ENCODE measurements at places on chromosomes 6 and 20.

DNA sequence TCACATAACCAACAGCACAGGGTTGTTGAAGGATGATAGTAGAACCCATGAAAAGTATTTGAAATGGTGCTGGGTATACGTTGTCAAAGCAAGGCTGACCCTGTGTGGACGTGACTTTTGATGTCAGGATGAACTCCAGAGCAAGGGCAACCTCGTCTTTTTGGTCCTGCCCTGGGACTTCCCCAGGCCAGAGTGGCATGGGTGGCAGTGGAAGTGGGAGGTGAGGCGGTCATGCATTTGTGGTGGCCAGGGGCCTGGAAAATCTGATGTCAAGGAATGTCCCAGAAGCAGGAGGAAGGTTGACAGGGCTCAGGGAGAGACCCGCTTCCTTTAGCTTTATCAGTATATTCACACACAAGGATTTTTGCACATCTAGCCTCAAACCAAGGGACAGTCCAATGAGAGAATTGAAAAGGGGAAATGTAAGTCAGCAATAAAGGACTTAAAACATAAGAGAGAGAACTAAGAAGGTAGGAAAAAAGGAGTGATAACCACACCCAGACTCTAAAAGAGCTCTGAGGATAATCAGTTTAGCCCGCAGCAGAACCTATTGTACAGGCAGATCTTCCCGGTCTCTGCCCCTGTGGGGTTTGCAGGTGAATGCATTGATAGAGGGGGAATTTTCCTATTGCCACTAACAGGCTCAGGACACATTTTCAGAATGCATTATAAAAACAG, 98.8 kb upstream of the HDGFL1 start:
- DNase-seq = no peak

DNA sequence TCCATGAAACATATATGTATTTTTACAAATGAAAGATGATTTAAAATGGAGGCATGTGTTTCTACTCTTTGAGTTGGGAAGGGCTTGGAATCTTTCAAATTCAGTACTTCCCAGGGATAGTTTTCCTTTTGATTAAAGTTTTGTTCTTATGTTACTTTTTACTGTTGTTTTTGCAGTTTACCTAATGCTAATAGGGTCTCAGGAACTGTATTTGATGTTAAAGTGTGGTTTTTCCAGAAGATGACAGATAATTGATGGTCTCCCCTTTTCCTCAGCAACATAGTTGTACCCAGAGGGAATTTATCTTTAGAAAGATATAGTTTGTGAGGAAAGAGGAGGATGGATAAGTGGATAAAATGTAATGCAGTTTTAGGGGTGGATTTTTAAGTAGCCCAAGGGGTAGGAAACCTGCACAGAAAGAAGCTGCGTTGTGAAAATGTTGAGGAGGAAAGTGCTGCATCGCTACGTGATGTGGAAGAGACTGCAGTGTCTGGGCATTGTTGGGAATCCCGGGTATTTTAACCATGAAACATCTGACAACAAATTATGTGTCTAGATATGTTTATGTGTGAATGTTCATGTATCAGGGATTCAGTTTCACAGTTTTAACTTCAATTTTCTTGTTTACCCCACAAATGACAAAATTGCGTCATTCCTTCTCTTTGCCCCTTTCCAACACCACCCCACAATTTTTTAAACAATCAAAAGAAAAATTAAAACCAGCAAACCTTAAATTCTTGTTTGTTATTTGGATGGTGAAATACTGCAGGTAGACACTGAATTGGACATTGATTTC, 42.3 kb downstream of the GNAS start:
- DNase-seq = no peak

DNA sequence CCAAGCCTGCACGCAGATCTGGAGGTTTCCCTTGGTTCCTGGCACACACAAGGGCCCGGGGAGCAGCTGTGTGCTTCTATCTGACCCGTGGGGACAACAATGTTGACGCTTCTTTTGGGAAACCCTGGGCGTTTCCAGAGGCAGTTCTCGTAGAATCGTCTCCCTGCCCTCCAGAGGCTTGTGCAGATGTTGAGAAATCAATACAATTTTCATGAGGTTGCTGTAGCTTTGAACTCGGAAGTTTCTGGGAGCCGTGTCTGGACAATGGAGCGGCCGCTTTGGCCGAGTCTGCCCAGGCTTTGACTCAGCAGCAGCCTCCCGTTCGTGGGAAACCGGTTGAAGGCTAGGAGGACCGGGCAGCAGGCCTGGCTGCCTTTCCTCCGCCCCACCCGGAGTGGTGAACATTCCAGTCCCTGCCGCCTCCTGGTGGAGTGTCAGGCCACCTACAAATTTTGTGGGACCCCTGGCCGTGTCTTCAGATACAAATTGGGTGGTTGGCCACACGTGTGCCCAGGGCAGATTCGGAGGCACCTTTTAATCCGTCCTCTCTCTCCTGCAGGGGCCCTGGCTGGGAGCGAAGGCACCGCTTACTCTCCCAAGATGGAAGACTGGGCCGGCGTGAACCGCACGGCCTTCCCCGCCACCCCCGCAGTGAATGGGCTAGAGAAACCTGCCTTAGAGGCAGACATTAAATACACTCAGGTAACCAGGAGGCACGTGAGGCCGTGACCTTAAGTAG, 2.7 kb downstream of the PAX1 start:
- no peak for DNase-seq

DNA sequence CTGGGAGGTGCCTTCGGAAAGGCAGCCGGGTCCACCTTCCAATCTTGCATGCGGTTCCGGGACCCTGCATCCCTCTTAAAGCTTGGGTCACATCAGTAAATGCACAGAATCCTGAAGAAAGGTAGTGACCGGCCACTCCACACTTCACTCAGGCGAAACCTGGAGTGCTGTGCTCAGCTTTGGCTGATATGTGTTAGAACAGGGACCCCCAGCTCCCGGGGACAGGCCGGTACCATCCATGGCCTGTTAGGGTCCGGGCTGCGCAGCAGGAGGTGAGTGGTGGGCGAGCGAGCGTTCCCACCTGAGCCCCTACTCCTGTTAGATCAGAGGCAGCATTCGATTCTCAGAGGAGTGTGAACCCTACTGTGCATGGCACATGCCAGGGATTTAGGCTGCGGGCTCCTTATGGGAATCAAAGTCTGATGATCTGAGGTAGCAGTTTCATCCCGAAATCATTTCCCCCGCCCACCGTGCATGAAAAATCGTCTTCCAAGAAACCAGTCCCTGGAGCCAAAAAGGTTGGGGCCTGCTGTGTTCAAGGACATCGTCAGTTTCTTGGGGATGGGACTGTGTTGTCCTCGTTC, 143.0 kb downstream of the ERMARD start:
- DNase-seq = no peak

- no peak for DNase-seq
These were observed 16.3 kb downstream of the GTSF1L start for GRCh38 chr20:43710370-43711044.

DNA sequence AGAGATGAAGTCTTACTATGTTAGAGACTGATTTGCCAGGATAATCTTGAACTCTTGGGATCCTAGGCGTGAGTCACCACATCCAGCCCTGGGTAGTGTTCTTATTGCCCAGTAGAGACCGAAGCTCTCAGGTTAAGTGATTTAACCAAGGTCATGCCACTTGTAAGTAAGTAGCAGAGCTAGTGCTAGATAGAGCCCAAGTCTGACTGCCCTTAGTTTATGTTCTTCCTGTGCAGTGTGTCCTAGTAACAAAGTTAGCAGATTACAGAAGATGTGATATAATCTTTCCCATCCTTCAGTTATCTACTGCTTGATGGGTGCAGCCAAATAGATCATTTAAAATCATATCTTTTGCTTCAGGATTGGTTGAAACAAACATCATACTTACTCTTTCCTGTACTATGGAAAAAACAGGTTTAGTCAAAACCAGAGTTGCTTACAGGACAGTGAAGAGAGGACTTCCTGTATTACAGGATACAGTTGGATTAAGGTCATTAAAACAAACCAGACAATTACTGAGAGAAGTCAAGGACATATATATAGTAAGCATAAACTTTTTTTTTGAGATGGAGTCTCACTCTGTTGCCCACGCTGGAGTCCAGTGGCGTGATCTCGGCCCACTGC, 9.5 kb upstream of the PABPC1L start:
- DNase-seq = no peak

DNA sequence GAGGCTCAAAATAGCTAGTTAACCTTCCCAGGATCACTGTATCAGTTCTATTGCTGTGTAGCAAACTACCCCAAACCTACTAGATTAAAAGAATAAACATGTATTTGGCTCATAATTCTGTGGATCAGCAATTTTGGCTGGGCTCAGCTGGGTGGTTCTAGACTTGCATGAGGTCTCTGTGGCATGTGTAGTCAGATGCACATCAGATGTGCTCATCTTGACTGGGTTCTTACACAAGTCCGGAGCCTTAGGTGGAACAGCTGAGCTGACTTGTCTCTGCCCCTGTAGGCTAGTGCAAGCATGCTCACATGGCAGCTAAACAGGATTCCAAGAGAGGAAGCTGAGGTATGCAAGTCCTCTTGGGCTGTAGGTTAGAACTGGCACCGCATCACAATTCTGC, 173.2 kb upstream of the PRND start:
- DNase-seq = no peak

DNA sequence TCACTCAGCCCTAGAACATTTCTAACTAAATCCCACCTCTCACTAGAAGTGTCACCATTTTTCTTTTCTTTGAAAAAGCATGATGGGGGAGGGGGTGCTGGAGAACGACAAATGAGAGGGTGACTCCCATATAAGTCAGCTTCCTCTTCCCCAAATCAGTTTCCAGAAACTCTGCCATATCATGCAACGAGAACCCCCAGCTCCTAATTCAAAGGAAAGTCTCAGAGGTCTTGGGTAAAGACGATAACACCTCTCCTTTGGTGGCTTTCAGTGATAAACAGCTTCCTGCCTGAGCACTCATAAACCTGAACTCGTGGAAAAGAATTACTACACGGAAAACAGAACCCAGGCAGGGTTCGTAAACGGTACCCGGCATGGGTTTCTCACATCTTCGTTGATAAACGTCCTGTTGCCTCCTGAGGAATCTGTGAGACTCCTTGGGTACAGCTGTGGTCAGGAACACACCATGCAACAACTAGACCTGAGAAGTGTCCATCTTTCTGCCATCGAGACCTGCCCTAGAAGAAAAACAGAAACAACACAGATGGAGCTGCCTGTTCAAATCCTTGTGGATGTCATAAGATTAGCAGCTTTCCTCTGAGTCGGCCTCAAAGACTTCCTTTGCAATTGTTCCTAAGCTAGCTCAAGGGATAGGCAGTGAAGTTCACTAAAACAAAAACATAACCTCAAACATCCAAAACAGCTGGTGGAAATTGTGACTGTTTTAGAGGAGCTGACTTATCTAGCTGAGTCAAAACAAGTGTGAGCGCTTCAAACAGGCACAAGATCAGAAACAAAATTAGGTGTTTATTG, 185.8 kb upstream of the PRDM1 start:
- DNase-seq = no peak

- DNase-seq = no peak
These were observed 380.0 kb upstream of the GJE1 start for GRCh38 chr6:141752677-141753076.

- DNase-seq = no peak
These were observed 74.6 kb downstream of the PHACTR3 start for GRCh38 chr20:59678951-59679350.

GRCh38 chr6:136092897-136093296, 157.2 kb downstream of the MTFR2 start:
- no peak for DNase-seq

DNA sequence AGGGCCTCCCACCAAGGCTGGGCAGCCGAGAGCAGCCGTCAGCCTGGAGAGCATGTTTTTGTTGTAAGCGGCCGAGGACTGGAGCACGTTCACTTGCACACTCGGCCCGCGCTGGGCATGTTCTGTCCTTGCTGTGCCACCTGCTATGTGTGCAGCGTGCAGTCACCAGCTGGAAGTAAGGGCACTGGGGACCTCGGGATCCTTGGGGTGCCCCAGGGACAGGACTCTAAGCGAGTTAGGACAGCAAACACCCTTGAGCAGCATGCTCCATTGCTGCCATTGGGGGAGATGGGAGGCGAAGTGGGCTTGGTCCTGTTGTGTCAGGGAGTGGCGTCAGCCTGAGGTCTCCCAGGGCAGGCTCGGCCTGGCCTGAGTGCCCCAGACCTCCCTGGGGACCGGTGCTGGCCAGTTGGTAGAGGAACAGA, 18.6 kb downstream of the DYNLT1 start:
- no peak for DNase-seq

- DNase-seq = no peak
These were observed 146.5 kb upstream of the FERMT1 start for GRCh38 chr20:6269168-6269873.

DNA sequence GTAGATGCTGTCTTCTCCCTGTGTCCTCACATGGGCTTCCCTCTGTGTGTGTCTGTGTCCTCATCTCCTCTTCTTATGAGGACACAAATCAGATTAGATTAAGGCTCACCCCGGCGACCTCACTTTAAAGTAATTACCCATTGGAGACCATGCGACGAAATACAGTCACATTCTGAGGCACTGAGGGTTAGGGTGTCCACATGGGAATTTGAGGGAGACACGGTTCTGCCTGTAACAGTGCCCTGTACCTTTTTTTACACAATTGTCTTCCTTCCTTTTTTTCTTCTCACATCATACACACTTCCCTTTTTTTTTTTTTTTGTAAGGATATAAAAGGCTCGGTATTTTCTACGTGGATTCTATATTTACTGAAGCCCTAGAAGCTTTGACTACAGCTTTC, 48.9 kb downstream of the DEK start:
- no peak for DNase-seq

GRCh38 chr6:56093776-56094175, 153.6 kb downstream of the COL21A1 start:
- DNase-seq = no peak

GRCh38 chr6:89669002-89669401, 30.5 kb upstream of the LYRM2 start:
- no peak for DNase-seq

GRCh38 chr20:49426873-49427272, 55.6 kb downstream of the KCNB1 start:
- no peak for DNase-seq

DNA sequence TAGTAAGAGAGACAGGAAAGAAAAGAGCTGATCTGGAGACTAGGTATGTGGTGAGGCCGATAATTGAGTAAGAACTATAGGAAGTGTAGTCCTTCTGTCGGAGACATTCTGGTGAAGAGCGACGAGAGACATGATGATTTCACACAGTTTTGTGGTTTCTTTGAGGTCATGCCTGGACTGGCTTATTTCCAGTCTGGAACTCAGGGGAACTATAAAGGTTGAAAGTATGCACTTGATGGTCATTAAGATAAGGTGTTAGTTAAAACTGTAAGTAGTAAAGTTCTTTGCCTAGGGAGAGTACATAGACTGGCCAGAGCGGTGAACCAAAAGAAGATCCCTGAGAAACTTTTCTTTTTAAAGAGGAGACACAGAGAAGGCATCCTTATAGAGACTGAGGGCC, 68.8 kb downstream of the RFX6 start:
- DNase-seq = no peak

- DNase-seq = no peak
These were observed 1011.2 kb upstream of the CITED2 start for GRCh38 chr6:140385679-140386078.

Data from dorsolateral prefrontal cortex (tissue), 122 donors.